LNCaP clone FGC (cell line): ENCODE measurements at places on chromosomes 1 and 21.

- no peak for DNase-seq
Measured at GRCh38 chr1:188027613-188028012, 1198.9 kb downstream of the PLA2G4A start.

DNA sequence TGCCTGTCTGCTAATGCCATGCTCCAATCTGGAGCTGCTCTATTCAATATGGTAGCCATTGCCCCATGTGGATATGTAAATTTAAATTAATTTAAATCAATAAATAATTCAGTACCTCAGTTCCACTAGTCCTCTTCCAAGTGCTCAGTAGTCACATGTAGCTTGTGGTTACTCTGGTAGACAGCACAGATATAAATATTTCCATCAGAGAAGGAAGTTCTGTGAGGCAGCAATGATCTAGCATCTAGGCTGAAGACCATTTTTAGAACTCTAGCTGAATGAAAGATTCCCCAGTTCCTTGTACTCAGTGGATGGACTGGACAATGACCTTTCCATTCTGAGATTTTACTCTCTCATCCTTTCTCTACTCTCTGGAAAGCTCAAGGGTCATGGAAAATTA lies 25.8 kb upstream of the CAPZB start:
- no peak for DNase-seq

DNA sequence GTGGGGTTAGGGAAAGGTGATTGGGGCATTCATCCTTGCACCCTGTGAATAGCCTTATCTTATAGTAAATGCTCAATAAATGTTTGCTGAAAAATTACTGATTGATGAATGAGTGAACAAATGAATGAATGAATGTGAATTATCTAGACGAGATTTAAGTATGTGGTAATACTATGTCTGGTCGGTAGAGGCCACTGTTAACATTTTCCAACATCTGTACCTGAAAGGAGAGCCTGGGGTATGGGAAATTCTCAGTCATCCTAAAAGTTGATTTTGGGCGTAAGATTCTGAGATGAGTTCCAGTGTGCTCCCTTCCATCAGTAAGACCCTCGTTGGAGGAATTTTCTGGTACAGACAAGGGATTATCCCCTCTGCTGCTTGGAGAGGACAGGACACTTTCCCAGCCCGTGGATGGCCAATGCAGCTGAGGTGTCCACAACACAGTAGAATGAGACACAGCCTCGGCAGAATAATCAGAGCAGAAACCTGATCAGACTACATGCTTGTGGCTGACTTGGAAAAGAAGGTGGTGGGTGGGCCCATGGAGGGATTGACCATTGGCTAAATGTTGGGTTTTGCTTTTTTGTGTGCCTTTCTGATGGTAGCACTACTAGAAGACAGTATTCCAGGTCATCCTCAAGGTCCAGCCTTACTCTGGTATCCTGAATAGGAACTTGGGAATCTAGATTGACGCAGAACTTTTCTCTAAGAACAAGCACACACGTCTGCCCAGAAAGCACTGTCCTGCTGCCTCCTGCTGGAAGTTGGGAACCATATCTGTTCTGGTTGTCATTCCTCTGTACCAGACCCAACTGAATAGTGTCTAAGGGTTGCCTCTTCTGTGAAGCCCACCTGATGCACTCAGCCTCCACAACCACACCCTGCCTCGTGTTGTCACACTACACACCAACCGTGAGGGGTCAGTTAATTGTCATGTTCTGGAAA lies 262.0 kb downstream of the TNR start:
- no peak for DNase-seq

- no peak for DNase-seq
Measured at GRCh38 chr1:156877433-156878170, 15.9 kb upstream of the PEAR1 start.

- no peak for DNase-seq
Measured at GRCh38 chr1:111320066-111320879, 29.6 kb downstream of the CHIA start.

DNA sequence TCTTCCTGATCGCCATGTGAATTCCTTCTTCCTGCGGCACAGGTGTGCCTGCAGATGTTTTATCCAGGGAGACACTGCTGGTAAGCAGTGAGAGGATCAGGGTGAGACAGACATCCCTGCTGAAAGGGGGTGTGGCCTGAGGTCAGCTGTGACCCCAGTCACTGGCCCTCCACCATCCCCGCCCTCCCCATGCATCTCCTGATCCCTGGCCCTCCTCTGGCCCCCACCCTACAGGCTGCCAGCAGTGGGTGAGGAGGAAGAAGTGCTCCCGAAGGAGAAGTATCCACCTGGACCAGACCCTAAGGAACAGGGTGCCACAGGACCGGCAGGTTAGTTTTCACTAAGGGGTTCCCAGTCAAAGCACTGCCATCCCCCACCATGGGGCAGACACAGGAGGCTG lies 85.3 kb downstream of the GLIS1 start:
- no peak for DNase-seq

DNA sequence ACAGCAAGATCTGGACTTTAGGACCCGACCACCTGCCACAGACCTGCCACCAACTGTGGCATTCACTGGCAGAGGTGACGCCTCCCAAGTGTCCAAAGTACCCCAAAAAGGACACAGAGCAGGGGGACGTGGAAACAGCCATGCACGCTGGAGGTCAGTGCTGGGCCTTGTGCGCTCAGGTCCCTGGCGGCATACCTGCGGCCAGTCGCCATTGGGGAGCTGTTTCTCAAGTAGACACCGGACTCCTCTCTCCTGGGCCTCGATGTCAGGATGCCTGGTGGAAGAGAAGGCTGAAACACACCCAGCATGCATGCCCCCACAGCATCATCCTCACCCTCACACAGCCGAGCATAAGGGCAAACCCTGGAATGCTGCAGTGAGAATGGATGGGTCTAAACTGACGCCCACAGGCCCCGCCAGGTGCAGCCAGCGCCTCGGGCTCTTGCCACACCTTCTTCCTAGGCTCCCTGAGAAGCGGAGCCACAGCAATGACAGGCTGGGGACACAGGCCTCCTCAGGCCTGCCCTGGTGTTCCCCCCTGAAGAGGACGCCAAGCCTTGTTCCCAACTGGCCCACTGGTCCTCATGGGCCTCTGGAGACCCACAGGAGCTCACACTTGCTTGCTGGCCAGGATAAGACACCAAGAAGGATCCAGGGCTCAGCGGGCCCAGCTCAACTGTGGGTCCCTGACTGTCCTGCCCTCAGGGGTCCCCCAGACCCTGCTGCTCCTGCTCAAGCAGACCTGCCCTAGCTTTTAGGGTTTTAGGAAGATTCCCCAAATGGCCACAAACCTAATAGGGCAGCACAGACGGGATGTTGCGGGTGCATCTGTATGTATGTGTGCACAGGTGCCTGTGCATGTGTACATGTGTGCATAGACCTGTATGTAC lies 7.7 kb upstream of the SPATC1L start:
- no peak for DNase-seq

DNA sequence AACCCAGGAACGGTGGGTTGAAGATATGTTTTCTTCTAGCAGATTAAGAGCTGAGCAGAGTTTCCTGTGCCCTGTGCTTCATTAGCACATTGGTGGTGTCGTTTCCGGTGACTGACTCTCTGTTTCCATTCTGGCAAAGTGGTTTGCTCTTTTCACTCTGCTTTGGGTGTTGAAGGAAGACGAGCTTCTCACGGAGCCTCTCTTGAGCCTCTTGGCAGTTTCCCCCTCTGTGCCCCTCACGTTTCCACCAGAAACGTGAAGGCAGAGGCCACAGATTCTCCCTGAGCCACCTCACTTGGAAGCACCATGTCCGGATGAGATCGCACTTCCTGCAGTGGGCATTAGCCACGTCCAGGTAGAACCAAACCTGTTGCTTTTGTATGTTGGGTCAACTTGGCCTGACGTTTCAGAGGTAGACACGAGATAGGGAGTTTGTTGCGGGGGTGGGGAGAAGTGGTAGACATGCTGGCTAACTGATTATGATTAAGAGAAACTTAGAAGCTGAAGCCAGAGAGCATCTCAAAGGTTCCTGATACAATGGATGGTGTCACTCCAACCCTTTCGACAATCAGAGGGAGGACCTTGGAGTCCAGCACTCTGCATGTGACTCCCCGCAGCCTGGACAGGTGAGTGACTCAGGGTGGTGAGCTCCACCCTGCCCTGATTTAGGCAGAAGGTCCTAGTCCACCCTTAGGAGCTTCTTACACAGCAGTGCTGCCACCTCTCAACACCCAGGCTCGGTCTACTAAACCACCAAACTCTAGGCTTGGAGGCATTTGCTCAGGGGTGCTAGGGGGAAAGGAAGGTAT lies at the start of gene LAX1:
TSS of gene LAX1 (plus strand) at position 155 of the 809 bp plus-strand sequence. CDS start at position 538, 383 bp downstream.
- DNase-seq = no peak

GRCh38 chr1:86757272-86757984 lies 53.1 kb downstream of the SH3GLB1 start:
- no peak for DNase-seq
